Stomach (tissue), 19 donors: ENCODE measurements at places on chromosomes 12 and 14.

DNA sequence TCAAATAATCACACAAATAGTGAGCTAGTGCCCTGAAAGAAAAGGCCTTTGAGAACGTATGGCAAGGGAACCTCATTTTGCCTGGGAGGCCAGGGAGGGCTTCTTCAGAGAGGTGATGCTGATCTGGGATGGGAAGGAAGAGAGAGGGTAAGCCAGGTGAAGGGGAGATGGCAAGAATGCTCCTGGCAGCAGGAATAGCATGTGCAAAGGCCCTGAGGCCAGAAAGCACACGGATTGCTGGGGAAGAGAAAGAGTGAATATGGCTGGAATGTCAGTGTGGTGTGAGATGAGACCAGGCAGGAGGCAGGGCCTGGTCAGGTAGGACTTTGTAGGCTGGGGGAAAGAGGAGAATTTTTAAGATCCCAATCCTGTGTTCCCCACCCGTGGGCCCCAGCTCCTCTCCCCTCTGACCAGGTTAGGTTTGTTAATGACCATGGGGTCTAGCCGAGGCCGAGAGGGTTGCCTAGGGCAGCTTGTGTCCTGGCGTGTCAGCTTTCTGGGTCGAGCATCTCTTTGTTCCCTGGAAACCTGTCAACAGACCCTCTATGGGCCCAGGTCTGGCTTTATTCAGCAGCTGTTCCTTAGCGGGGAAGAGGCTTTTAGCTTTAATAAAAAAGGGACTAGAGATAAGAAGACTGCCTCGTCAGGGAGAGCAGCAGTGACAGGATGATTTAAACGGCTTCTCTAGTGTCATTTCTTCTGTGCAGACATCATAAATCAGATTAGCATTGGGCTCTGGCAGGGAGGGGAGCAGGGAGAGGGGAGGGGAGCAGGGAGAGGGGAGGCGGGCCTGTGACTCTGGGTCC is 123.4 kb downstream of the ADCK1 start:
- peak; percentile 32 for DNase-seq
- peaks cover 33% of the 10 kb centered on the region for H3K36me3 ChIP-seq
- H3K4me3 ChIP-seq: no peak overlapping the region

DNA sequence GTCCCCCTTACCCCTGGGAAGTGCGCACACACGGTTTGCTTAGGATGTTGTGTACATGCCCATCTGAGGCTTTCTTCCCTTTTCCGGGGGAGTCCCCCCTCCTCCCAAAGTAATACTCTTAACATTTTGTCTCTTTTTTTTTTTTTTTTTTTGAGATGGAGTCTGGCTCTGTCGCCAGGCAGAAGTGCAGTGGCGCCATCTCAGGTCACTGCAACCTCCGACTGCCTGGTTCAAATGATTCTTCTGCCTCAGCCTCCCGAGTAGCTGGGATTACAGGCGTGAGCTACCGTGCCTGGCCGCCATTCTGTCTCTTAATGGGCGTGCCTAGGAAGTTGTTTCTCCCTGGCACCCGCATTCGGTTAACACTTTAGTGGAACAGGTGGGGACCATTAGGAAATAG is 4.5 kb upstream of the GMFB start:
- no peaks in the 10 kb centered on the region for H3K36me3 ChIP-seq
- no peaks in the 10 kb centered on the region for H3K27me3 ChIP-seq
- DNase-seq: no peak
- no peak overlapping the region for H3K4me3 ChIP-seq

GRCh38 chr14:99012703-99013102 is 259.3 kb downstream of the BCL11B start:
- no peaks in the 10 kb centered on the region for H3K27me3 ChIP-seq
- H3K4me3 ChIP-seq: no peak overlapping the region
- H3K27ac ChIP-seq: no peak overlapping the region
- H3K36me3 ChIP-seq: no peaks in the 10 kb centered on the region
- no peaks in the 10 kb centered on the region for H3K4me1 ChIP-seq

DNA sequence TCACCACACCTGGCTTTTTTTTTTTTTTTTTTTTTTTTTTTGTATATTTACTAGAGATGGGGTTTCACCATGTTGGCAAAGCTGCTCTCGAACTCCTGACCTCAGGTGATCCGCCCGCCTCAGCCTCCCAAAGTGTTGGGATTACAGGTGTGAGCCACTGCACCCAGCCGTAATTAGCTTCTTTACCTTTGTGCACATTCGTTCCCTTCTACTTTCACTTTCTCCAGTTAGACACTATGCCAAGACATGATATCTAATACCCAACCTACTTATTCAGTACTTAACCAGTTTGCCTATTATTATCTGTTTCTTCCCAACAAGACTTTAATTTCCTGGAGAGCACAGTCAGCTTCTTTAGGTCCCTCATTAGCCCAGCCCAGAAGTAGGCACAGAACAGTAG is 5.3 kb downstream of the STYK1 start:
- H3K27ac ChIP-seq: peak overlapping the region; percentile 57
- H3K27me3 ChIP-seq: no peaks in the 10 kb centered on the region
- no peaks in the 10 kb centered on the region for H3K36me3 ChIP-seq
- no peak for DNase-seq
- H3K4me1 ChIP-seq: peaks cover 20% of the 10 kb centered on the region

DNA sequence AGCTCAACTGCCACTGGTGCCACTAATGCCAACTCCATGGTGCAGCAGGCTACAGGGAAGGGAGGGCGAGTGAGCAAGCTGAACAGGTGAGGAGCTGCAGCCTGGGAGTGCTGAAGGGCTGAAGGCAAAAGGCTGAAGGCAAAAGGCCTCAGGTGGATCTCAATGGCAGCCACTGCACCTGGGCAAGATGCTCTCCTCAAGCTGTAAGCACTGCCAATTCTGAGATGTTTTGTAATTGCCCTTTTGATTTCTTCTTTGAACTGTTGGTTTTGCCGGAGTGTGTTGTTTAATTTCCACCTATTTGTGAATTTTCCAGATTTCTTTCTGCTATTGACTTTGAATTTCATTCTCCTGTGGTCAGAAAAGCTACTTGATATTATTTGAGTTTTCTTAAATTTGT is 97.6 kb downstream of the PIK3C2G start:
- H3K4me3 ChIP-seq: no peak overlapping the region
- H3K27ac ChIP-seq: no peak overlapping the region
